Daoy (cell line): ENCODE measurements at places on chromosomes 7 and 10. TPM values are rescaled to one million over a fixed set of nuclear protein-coding genes. Genes with fewer than 3 reads are reported as not detected.

Gene SH3PXD2A
- 3.4 and 4.1 TPM in 2 replicates for total RNA-seq

Gene ST8SIA6
- total RNA-seq = 0.91 and 1.2 TPM in 2 replicates

Gene SLC26A5
- total RNA-seq = not detected in 2 replicates

Gene CDNF
- not detected in 2 replicates for total RNA-seq

Gene CCDC3
- 1.1 and 1.3 TPM in 2 replicates for total RNA-seq

Gene CAV2
- 150 and 191 TPM in 2 replicates for total RNA-seq

Gene PKD2L1
- not detected in 2 replicates for total RNA-seq
